ENCODE measurements at places on chromosomes 13 and 19. TPM values are rescaled to one million over a fixed set of nuclear protein-coding genes. Genes with fewer than 3 reads are reported as not detected.

The SLC17A7 gene
- total RNA-seq, result 0.55 TPM

The PRX gene
- 3.2 TPM for total RNA-seq

The ZNF428 gene
- 30.2 TPM for total RNA-seq

- DNase-seq, result peak; percentile 74
Measured at GRCh38 chr13:71864094-71864985, 2.7 kb downstream of the DACH1 start.

DNA sequence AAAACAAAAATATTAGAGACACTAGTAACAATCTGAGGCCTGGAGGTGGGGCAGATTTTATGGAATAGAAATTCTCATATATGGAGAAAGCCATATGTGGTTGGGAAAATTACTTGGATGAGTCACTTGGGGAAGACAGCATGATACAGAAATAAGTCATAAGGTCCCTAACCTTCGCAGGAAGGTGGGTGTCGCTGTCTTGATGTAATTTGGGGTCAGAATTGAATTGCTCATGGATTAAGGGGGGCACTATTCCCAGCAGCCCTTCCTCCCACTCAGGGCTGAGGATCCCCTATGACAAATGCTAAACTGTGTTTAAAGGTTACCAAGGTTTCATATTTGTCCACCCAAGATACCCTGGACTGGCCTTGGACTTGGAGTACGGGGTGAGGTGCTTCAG is 5.0 kb downstream of the RDH8 start:
- DNase-seq, result no peak

DNA sequence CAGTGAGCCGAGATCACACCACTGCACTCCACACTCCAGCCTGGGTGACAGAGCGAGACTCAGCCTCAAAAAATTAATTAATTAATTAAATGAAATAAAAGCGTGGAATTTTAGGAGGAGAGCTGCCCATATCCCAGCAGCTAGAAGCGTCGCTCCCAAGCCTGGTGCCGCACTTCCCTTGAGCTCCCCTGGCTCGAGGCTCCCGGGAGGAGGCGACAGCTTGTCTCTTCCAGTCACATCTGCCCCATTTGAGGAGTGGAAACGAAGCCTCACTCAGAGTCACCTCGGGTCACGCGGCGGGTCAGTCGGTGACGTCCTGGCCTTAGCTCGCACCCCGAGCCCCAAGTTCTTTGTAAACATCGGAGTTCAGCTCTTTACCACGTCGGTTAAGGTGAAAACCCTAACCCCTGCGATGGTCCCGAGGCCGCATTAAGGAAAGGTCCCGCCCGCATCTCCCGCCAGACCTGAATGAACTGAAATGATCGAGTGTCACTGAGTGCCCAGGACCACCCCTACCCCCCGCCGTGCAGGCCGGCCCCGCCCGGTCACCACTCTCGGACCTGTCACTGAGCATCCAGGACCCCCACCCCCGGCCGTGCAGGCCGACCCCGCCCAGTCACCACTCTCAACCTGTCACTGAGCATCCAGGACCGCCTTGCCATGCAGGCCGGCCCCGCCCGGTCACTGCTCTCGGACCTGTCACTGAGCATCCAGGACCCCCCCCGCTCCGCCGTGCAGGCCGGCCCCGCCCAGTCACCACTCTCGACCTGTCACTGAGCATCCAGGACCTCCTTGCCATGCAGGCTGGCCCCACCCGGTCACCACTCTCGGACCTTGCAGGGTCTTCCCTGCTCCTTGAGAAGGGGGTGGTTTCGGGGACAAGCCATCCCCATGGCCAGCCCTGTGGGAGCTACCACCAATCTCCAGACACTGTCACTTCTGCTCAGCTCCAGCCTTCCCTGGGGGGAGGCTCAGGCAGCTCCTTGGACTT is 176.9 kb downstream of the KDM4B start:
- no peak for DNase-seq
